ENCODE measurements at places on chromosomes 4 and X.

DNA sequence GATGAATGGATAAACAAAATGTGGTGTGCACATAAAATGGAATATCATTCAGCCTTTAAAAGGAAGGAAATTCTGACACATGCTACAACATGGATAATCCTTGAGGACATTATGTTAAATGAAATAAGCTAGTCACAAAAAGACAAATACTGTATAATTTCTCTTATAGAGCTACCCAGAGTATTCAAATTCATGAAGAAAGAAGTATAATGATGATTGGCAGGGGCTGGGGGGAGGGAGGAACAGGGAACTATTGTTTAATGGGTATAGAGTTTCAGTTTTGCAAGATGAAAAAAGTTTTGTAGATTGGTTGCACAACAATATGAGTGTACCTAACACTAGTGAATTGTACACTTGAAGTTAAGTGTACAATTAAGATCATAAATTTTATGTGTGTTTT is 153.9 kb upstream of the STK26 start:
- DNase-seq = no peak

DNA sequence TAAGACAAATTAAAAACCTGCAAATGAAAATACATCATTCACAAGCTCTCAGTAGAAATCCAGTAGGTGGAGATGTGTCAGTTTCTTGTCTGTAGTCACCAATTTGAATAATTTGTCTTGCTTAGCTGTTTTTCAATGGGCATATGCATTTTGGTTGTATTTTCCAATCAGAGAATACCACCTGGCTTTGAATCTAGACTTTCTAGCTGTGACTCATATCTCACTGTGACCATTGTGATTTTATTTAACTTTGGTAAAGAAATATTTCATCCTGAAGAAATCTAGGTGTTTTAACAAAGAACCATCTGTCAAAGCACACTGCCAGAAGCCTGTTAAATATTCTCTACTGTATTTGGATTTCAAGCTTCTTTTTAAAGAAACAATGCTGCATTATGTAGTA is 1650.6 kb upstream of the IGFBP7 start:
- DNase-seq = no peak

DNA sequence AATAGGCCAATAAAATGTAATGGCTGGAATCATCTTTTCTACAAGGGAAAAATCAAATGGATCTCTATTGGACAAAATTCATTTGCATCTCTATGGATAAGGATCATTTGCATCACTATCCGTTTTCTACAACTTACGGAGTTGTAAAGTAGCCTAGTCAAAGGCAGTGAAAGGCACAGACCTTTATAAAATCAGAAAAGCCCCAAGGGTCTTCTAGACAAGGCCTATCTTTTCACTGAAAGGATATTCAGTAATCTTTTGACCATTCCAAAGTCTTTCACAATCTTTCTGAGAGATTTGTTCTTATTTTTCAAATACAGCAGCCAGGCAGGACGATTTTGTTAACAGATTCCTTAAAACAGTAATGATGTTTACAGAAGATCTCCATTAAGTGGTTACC is 119.5 kb upstream of the JADE1 start:
- DNase-seq = no peak

DNA sequence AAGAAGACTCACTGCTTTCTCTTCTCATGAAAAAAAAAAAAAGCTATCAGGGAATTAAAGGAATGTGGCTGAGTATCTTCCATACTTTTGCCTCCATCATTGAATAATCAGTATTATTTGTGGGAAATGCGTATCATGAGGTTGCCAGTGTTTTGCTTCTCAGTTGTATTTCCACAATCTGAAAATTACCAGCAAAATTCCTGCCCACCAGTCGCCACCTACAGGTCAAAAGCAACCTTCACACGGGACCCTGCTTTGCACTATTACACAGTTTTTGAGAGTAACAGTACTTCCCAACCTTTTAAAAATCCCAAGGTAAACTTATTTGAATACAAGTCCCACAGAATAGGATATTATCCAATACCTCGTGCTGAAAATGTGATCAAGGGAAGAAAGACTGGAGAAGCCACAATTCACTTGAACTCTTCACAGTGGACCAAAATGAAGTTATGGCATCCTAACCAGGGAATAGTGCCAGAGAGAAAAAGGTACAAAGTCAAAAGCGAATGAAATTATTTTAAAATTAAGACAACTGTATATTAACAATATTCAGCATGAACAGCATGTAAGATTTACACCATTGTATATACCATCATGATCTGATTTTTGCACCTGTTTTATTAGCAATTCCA is 30.4 kb downstream of the PGRMC1 start:
- DNase-seq = no peak

DNA sequence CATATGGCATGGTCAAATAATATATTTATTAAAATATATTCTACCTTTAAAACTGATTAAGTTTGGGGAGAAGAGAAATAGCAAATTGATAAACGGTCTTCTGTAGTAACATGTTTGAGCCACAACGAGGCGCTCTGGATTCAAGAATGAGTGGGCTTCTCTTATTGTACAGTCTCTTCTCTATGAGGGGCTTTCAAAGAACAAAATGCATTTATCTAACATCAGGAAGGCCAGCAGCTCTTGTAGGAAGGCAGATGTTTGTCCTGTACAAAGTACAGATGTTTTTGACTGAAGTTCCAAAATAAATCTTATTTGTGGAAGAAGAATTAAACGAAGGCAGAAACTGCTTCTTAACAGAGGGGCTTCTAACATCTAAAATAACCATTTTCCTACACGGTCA is 153.6 kb downstream of the RASL11B start:
- no peak for DNase-seq

- peak; percentile 45 for DNase-seq
Observed at GRCh38 chr4:74293558-74293957, 14.7 kb upstream of the EPGN start.

- DNase-seq = no peak
Observed at GRCh38 chr4:1799387-1800375, 6.6 kb downstream of the FGFR3 start.

DNA sequence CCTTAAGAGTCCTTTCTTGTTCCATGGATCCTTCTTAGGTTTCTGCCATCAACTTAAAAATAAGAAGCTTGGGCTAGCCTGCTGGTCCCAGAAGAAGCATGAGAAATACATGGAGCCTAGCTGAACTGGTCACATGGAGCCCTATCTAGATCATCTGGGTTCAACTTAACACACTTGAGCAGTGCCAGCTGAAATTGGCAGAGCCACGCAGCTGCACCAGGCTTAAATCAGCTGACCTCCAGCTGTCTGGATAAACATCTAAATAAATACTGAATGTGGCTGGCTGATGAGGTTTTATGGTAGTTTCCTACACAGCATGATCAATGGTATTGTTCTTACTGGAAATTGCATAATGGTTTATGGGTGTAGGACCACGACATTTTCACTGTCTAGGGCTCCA is 598.4 kb upstream of the FAM241A start:
- DNase-seq = no peak

DNA sequence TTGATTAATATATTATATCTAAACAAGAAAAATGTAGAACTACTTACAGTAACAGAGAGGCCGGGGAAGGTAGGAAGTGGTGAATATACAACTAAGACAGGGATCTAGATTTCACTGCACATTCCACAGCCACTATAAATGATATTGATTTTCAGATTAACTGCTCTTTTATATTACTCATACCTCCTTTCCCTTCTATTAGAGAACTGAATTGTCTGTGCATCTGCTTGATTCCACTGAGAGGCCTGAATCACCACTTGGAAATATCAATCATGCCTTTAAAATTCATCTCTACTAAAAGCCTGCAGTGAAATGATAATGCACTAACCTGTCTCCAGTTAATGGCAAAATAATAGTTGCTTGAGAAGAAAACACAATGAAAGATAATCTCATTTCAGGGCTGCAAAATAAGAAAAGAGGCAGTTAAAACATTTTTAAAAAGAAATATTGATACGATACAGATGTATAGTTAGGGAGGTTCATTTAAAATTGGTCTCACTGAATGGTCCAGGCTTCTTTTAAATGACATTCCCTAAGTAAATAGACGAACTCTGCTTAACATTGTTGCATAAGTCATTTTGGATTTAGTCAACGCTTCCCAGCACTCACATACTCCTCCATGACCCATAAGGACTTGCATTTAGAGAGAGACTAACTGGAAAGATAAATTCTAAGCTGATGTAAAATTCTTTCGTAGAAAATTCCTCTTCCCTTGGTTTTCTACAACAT is 3.8 kb downstream of the ANTXR2 start:
- no peak for DNase-seq

DNA sequence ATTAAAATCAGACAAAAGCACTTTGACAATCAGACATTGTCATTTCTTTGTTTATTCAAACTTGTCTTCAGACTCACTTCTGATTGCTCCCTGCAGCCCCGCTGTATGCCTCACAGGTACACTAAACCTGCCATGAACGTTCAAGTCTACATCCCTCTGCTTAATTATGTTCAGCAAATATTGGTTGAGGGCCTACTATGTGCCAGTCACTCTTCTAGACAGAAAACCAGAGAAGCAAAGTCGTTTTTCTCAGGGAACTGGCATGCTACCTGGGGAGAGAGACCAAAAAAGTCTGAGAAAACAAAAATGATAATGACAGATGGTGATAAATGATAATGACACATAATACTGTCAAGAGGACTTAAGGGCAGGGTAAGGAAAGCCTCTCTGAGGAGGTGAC is 19.4 kb downstream of the HMGB2 start:
- no peak for DNase-seq

- no peak for DNase-seq
Observed at GRCh38 chr4:165516281-165516833, 137.5 kb downstream of the CPE start.

DNA sequence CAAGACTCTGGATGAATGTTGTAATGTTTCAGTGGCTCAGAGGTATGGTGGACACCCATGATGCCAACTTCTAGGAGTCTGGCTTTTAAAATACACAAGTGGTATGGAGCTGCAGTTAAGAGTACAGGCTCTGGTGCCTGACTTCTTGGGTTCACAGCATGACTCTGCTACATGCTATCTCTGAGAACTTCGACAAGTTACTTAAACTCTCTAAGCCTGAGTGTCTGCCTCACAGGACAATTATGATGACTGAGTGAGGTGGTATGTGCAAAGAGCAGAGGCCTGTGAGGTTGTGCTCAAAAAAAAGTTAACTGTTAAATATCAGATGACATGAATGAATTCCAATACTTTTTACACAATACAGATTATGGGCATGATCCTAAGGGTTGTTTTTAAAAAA is 90.9 kb upstream of the SRD5A3 start:
- DNase-seq = no peak

DNA sequence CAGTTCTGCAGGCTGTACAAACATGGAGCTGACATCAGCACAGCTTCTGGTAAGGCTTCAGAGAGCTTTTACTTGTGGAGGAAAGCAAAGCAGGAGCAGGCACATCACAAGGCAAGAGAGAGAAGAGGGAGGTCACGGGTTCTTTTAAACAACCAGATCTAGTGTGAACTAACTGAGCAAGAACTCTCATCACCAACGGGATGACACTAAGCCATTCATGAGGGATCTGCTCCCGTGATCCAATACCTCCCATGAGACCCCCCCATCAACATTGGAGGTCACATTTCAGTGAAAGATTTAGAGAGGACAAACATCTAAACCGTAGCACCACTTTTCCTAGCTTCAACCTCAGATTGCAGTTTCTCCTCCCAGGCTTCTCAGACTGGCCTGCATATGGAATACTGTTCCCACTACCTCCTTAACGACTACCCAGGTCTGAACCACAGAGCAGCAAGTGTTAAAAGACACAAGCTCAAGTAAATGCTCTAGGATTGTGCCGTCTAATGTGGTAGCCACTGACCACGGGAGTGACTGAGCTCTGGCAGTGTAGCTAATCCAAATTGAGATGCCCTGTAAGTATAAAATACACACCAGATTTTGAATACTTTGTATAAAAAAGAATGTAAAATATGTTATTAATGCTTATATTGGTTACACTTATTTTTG is 192.7 kb downstream of the PTTG2 start:
- DNase-seq = no peak

DNA sequence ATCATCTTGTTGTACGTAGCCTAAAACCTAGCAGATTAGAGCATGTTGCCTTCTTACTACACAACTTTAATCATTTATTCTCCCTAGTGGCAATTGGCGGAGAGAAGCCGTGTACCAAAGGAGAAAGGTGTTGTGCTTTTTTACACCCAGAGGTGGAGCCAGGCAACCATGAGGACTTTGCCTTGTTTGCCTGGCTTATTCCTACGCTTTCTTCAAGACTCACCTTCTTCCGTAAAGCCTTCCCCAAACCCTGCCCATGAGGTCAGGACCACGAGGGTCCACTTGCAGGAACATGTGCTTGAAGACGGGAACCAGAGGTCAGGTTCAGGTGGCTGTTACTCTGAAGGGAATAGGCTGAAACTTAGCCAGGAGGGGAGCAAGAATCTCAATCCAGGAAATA is 290.5 kb downstream of the RAB28 start:
- DNase-seq = no peak

GRCh38 chr4:106238820-106239420 is 77.1 kb downstream of the TBCK start:
- DNase-seq = peak; percentile 1

- no peak for DNase-seq
Observed at GRCh38 chr4:76029300-76029699, 6.0 kb upstream of the CXCL10 start.

GRCh38 chr4:73964862-73965611 is 16.8 kb downstream of the PF4 start:
- no peak for DNase-seq

- no peak for DNase-seq
Observed at GRCh38 chrX:118126286-118126685, 9.7 kb upstream of the KLHL13 start.

DNA sequence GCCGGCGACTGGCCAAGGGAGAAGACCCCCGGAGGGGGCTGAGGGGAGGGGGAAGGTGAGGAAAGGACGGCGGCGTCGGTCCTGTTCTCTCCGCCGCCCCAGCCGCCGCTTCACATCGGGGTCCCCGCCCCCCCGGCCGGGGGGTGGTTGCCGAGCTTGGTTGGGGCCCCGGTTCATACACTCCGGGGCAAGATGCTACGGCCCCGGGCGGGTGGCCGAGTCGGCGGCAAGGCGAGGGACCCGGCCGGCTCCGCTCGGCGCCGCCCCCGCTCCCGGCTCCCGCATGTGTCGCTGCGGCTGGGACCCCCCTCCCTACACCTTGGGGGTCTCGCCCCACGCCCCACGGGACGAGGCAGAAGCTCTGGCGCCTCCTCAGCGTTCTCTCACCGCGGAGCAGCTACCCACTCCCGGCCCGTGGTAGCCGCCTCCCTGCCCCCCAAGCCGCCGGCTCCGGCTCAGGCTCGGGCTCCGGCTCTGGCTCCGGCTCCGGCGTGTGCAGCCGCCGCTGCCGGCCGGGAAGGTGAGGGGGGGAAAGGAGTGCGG is 461 bp downstream of the FBXW7 start:
- DNase-seq = no peak

GRCh38 chrX:34810364-34810763 is 132.2 kb upstream of the FAM47B start:
- DNase-seq = no peak

DNA sequence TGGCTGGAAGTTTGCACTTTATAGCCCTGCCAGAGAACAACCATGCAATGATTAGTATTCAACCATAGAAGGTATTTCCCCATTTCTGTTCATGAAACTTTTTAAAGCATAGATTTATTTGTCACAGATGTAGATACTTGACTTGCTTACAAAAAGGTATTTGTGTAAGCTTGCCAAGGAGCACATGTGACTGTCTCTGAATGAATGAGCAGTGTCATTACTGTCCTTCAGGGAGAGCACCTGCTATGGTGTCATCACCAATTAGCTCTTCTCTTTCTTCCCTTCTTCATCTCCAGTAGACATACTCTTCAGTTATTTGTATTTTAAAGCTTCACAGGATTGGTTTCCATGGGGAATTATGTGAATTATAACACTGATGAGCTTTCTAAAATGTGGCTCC is 1064.7 kb upstream of the GRIA3 start:
- DNase-seq = no peak
